ENCODE measurements at places on chromosomes 13 and 19.

DNA sequence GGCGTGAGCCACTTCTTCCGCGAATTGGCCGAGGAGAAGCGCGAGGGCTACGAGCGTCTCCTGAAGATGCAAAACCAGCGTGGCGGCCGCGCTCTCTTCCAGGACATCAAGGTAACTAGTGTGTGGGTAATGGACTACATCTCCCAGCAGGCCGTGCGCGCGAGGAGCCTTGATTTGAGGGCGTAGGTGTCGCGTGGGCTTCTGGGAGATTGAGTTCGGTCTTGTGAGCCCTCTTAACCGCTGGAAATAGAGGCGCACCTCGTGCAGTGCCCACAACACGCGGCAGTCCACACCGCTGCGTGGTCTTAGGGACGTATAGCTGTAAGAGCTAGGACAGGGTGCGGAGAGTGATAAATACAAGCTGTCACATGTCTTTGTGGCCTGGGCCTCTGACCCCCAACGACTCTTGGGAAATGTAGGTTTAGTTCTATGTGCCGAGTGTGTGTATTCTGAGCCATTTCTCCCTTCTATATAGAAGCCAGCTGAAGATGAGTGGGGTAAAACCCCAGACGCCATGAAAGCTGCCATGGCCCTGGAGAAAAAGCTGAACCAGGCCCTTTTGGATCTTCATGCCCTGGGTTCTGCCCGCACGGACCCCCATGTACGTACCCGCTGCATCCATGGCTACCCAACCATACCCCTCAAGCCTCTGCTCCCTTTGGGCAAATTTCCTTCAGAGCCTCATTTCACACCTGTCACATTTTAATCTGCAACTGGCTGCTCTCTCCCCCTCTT, 864 bp downstream of the FTL start:
- DNase-seq: peak; percentile 88

DNA sequence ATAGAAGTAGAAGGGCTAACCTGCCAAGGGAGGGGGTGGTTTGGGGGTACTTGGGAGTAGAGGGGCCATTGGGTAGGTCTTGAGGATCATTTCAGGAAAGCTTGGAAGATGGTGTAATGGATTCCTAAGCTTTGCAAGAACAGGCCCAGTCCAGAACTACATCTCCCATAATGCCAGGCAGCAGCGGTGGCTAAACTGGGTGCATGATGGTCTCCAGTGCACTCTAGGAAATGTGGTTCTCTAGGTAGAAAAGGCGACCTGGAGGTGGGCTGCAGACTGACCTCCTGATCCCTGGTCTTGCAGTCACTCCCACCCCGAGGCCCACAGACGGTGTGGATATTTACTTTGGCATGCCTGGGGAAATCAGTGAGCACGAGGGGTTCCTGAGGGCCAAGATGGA, 3.8 kb downstream of the APLP1 start:
- DNase-seq: no peak

- DNase-seq: no peak
Observed at GRCh38 chr13:100722517-100722916, 47.9 kb upstream of the TMTC4 start.

DNA sequence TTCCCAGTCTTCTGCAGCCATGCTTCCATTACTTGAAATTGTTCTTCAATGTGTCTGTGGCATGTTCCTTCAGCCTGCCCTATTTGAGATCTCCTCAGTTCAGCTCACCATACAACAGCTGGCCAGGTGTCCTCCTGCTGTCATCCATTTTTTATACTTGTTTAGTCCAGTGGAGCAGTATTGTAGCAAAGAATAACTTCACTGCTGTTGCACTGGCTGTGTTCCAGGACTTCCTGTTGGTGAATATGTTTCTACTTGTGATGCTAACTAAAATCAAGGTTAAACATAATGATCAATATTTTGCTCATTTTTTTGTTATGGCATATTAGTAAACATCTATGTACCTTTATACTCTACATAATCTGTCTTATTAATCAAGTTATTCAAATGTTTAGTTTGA, 1394.1 kb downstream of the PCDH9 start:
- peak; percentile 46 for DNase-seq

DNA sequence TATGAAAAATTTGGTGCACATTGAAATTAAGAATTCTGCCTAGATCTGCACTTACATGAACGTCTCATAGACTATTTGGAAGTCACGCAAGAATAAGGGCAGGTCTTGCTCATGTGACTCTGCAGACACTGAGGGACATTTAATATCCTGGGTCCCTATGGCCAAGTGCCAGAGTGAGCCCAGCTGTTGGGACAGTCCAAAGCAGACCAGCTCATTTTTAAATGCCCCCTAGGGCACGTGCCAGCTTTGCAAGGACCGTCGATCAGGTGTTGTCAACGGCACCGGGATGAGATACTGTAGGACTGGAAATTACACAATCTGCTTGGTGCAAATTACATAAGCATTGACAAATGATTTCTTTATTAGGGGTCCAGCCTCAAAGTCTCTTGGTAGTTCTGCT, 293.6 kb downstream of the TEX29 start:
- DNase-seq: no peak

- DNase-seq: no peak
Observed at GRCh38 chr13:39963612-39964011, 308.1 kb downstream of the COG6 start.

DNA sequence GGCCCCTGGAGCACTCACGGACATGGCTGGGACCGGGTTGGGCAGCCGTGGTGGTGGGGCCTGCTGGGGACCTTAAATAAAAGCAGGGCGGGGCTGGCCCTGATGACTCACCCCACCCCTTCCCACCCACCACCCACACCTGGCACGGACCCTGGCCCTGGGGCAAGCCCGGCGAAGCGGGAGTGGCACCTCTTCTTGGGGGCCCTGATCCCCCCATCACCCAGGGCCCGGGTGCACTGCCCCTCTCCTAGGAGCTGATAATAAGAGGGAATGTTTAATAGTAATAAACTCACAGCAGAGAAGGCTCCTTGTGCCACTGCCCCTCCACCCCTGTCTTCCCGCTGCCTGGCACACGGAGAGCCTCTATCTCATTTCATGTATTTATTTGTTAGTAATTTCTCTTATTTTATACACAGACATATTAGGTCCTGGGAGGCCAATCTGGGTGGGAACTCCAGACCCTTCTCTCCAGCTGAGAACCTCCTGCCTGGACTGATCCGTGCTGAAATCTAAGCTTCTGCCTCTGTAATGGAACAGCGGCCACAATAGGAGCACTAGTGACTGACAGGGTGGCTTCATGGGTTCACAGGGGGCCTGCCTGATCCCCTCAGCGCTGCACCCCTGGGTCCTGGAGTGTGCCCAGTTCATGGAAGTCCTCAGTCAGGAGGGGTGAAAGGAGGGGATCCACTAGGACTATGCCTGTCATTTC, at the start of gene LGALS7:
TSS of gene LGALS7 (minus strand) at position 49 of the 709 bp plus-strand sequence. CDS start at position 24, 25 bp downstream.
- DNase-seq: no peak

DNA sequence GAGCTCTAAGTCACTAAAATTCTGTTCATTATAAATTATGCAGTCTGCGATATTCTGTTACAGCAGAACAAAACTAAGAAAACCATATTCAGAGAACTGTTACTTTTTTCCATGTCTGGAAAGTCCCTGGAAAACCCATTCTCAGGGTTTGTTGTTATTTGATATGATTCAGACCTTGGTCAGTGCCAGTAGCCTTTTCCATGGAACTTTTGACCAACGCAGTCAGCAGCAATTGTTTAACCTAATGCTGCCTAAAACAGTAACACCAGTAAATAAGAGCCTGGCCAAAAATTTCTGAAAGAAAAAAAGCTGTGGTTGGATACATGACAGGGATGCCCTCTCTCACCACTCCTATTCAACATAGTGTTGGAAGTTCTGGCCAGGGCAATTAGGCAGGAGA, 402.7 kb downstream of the TBC1D4 start:
- peak; percentile 41 for DNase-seq

DNA sequence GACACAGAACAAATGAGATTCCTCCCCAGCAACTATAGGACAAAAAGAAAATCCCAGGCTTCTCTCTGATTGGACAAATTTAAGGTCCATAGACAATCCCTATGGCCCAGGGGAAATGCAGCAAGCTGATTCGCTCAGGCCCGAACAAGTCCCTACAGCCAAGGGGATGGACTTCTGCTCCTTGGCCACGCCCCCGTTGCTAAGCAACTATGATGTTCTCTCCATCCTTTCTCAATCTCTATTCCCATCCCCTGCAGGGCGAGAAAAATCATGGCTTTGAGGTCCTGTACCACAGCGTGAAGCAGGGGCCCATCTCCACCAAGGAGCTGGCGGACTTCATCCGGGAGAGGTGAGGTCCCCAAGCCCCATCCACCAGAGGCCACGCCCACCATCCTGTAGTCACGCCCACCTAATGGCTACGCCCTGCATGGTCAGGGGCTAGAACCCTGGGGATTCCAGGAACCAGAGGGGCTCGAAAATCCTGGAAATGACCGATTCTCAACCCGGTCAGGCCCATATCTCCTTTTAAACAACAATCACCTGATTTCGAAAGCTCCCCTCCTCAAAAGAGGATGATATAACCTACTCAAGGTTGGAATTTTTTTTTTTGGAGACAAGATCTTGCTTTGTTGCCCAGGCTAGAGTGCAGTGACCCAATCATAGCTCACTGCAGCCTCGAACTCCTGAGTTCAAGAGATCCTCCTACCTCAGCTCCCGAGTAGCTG, 11.4 kb downstream of the FCHO1 start:
- peak; percentile 91 for DNase-seq

DNA sequence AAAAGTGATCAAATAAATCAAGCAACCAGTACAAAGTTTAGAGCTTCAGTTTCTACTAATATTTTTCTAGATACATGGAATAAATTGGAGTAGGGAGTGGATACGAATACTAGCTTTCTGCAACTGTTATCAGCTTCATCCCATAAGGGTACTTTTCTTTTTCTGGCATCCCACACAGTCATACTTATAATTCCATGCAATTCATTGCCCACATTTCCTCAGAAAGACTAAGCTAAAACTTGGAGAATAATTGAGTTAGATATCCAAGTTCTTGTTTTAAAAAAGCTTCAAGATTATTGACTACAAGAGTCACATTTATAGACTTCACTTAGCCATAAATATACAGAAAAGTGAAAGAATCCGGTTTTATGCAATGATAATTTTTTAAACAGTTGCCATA, 186.9 kb downstream of the OLFM4 start:
- DNase-seq: no peak

DNA sequence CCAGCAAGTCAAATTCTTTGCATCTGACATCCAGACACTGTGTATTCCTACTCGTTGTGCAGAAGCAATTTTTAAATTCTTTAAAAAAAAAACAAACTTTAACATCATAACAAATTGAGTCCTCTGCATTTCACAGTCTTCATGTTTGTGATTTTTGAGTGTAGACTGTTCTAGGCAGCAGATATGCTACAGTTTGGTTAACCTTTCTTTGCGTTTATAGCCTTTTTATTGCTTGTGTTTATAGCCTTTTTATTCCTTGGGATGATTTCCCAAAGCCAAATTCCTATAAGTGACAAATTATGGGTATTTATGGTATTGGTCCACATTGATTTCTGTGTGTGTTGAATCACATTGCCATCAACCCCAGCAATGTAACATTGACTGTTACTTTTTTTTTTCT, 14.9 kb upstream of the RNF113B start:
- DNase-seq: no peak

GRCh38 chr19:27974082-27974513, 1238.9 kb downstream of the UQCRFS1 start:
- DNase-seq: peak; percentile 58

- no peak for DNase-seq
Observed at GRCh38 chr19:14473978-14474578, 1.1 kb downstream of the PTGER1 start.

DNA sequence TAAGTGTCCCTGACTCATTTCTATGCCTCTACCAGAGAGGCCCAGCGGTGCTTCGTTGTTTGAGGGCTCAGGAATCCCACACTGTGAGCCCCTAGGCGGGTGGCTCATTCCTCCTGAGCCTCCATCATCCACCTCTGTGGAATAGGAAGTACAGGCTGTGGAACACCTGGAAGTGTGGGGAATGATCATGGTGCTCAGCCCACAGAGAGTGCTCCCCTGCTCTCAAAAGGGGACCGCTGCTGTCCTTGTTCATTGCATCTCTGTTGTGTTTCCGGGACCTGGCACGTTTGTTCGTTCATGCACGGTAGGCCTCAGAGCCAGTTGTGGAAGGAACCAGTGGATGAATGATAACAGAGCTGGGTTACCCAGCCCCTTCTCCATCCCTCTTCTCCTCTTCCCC, 1.2 kb downstream of the ACP7 start:
- no peak for DNase-seq

DNA sequence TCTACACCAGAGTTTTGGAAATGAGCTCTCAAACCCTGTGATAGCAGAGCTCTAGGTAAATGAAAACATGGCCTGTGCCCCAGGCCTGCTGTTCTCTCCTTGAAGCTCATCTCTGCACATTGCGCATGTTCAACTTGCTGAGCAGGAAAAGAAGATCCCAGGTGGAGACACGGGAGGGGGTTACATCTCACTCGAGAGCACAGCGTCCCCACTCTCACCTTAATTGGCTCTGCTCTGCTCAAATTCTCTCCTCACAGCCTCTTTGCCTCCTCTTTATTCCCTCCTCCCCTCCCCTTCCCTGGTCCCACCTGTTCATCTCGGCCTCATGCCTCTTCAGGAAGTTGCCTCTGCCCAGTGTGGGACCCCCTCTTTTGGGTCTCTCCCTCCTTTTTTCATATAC, 44.7 kb downstream of the RGCC start:
- no peak for DNase-seq

- DNase-seq: no peak
Observed at GRCh38 chr19:10920781-10921180, 7.7 kb downstream of the YIPF2 start.

DNA sequence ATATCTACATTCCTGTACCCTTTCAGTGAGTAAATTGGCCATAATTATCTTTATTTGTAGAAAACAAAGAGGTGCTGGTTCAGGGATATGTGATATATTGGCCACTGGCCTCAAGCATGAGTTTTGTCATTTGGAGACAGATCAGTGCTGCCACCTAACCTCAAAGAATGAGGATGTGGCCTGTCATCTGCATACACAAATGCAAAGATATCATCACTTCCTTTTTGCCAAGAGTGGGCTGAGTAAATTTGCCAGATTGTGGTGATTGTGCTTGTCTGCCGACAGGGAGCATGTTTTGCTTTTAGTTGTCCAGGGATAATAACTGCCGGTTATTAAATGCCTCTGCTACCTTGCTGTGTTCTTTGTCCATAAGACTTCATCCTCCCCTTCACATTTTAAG, 44.2 kb downstream of the WASF3 start:
- DNase-seq: peak; percentile 50

DNA sequence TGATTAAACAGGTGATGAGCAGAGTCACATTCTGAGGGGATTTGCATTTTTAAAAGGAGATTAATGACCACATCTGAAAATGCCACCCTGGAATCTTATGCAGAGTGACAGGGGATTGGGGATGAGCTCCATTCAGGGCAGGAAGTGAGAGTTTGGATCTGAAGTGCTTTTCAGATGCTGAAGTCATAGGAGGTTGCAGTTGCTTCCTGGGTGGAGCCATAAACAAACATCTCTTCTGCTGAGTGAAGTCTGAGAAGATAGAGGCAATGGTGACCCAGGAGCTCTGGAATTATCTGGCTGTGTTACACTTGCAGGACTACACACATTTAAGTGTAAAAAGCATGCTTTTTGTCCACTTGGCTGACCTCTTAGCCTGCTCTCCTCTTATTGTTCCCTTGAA, 51.4 kb upstream of the PSG8 start:
- DNase-seq: peak; percentile 9

- peak; percentile 73 for DNase-seq
Observed at GRCh38 chr13:38223089-38223488, 126.6 kb upstream of the UFM1 start.

Measured in choroid plexus epithelial cell (primary cell).